MCF 10A (cell line): ENCODE measurements at places on chromosomes 13 and 19. TPM values are rescaled to one million over a fixed set of nuclear protein-coding genes. Genes with fewer than 3 reads are reported as not detected.

- no peaks in the 10 kb centered on the region for H3K36me3 ChIP-seq
- peak overlapping the region; percentile 85 for H3K4me3 ChIP-seq
- no peaks in the 10 kb centered on the region for H3K27me3 ChIP-seq
Observed at GRCh38 chr13:112688560-112689302, 1.1 kb upstream of the ATP11A start.

DNA sequence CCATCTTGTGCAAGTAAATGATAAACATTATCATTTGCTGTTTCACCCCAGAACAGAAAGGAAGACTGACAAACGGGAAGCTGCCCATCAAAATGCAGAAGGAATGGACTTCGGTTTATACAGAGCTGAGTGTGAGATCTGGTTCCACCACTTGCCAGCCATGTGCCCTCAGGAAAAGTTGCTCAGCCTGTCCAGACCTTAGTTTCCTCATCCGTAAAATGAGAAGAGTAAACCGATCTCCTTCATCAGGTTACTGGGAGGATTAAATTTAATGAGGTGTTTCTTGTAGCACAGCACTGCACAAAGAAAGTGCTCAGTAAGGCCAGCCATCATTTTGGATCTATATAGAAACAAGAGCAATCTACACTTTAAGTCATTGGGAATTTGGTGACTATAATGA is 36.7 kb upstream of the SERP2 start:
- H3K4me3 ChIP-seq = no peak overlapping the region
- H3K27me3 ChIP-seq = no peaks in the 10 kb centered on the region
- H3K4me1 ChIP-seq = no peaks in the 10 kb centered on the region
- DNase-seq = no peak
- H3K27ac ChIP-seq = no peak overlapping the region

C2CD4C gene
- total RNA-seq = 0.49 and 0.88 TPM in 2 replicates

TMEM255B gene
- total RNA-seq = 7.0 and 15.8 TPM in 2 replicates

DNA sequence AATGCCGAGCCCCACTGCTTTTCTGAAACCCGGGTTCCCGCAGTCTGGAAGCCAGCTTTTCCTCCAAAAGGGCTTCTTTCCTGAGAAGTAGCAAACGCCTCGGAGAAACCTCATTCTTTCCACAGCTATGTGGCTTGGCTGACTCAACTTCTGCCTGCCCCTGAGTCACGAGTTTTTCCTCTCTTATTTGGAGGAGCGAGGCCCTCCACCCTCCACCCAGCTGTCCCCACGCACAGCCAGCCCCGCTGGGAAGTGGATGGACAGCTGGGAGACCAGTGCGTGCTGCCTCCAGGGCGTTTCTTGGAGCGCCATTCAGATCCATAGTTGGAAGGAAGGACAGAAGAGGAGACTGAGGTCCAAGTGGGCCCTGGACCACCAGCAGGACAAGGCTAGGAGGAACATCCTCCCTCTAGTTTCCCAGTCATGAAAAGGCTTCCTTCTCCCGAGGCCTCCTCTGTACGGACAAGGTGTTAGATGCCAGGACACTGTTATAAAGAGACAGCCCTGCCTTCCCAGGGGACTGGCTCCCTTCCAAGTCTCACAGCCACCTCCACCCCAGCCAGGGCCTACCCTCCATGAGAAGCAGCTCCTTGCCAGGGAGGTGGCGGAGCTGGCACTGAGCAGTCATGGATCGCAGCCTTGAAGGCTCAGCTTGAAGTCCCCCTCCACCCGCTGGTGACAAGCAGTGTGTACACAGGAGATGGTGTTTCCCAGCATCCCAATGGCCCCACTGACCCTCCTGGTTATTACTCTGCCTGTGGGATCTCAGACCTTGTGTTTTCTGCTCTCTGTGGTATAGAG is 2.5 kb upstream of the PLEKHF1 start:
- H3K27me3 ChIP-seq = no peaks in the 10 kb centered on the region
- DNase-seq = peak; percentile 67
- peak overlapping the region; percentile 95 for H3K27ac ChIP-seq

DNA sequence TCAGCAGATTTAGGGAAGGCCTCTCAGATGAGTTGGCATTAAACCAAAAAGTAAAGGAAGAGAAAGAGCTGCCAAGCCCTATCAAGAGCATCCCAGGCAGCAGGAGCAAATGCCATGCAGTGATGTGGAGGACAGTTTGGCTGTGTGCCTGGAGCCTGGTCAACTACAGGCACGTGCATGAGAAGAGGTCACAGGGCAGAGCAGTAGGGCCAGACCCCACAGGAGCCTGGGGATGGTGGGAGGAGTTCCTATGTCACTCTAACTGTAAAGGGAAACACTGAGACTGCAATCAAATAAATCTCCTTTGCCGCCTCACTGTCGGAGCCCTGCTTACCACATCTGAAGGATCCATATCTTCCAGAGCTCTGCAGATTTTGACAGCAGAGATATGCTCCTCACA is 240.5 kb downstream of the ENOX1 start:
- peak; percentile 13 for DNase-seq

DNA sequence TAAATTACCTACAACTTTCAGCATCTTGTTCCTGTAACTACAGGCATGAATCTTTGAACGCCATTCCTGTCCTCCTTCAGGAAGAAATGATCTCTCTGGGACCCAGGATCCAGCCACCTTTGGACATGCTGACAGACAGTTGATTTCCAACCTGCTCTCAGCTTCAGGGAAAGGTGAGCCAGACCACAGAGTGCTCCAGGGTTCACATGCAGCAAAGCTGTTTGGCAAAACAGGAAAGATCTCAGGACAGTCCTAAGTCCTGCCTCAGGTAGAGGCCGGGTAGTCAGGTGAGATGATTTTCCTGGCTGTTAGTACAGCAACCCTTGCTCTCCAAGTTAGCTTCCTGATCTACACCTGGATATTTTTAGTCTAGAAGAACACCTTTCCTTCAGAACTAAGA is 9.1 kb downstream of the SLC15A1 start:
- no peak overlapping the region for H3K4me3 ChIP-seq
- no peak for DNase-seq
- H3K27ac ChIP-seq = no peak overlapping the region

GRCh38 chr19:41895745-41896580 is 13.0 kb downstream of the ARHGEF1 start:
- no peak overlapping the region for H3K4me3 ChIP-seq
- peak overlapping the region; percentile 20 for H3K27ac ChIP-seq
- H3K27me3 ChIP-seq = no peaks in the 10 kb centered on the region
- H3K36me3 ChIP-seq = peaks cover 48% of the 10 kb centered on the region

CYP2S1 gene
- not detected in 2 replicates for total RNA-seq

DNA sequence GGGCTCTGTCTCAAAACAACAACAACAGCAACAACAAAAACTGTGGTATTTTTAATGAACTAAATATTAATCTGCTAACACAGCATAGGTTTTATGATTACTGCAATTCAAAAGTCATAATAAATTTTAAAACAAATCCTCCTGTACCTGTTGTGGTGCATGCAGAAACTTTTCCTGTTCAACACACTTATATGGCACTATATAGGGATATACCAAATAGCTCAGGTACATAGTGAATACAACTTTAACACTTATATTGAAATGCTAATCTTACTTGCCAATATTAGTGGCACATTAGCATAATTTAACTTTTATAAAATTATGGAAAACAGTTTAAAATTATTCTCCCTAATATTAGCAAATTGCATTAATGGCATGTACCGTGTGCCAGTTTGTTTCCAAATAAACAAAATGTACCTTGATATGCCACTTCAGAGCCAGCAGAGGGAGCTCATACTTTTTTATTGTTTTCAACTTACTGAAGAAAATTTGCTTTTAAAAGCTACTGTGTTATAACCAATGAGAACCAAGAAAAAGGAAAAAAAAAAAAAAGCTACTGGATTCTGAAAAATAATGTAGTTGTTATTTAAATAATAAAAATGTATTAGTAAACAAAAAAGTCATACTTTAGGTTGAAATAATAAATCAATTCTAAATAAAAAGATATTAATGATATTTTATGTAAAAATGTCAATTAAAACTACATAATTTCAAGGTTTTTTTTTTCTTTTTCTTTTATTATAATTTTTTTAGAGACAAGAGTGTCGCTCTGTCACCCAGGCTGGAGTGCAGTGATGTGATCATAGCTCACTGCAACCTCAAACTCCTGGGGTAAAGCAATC is 18.0 kb upstream of the RBM26 start:
- no peak overlapping the region for H3K27ac ChIP-seq
- H3K36me3 ChIP-seq = no peaks in the 10 kb centered on the region
- no peak overlapping the region for H3K4me3 ChIP-seq
- H3K4me1 ChIP-seq = no peaks in the 10 kb centered on the region

DNA sequence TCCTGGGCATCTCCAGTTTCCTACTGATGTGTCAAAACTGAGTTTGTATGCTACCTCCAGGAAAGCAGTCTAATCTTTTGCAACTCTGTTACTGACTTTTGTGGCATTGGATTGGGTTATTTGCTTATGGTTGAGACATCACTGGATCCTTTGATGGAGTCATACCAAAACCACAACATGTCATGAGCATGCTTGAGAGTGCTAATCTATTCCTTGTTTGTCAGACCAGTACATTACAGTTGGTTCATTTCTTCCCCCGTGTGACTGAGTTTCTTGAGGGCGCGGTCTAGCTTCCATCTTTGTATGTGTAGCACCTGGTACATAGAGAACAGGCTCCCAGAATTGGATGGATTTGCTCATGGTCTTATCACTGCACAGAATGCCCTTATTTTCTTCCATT is 43.2 kb downstream of the SUGT1 start:
- H3K4me3 ChIP-seq = no peak overlapping the region
- H3K4me1 ChIP-seq = peaks cover 9% of the 10 kb centered on the region
- no peaks in the 10 kb centered on the region for H3K27me3 ChIP-seq
- peak overlapping the region; percentile 12 for H3K27ac ChIP-seq

GRCh38 chr19:39372941-39373340 is 18.0 kb downstream of the PAF1 start:
- H3K4me3 ChIP-seq = no peak overlapping the region
- H3K4me1 ChIP-seq = no peaks in the 10 kb centered on the region
- no peak for DNase-seq
- peaks cover 76% of the 10 kb centered on the region for H3K36me3 ChIP-seq
- H3K27me3 ChIP-seq = no peaks in the 10 kb centered on the region
- H3K27ac ChIP-seq = no peak overlapping the region

DNA sequence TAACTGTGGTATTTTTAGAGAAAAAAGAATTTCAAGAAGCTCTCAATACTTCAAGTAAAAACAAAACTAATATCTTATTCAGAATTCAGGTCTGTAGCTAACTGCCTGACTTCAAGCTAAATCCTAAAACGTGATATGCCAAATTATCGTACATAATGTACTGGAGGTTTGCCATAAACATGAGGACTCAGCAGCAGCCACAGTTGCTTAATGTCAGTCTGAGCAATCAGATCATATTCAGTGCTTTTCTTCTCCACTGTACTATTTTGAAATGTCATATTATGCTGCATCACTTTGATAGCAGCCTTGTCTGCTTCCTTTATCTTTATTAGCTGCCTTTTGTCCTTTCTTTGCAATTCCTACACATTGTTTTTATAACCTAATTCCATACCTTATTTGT is 265.1 kb upstream of the EDNRB start:
- H3K4me3 ChIP-seq = no peak overlapping the region
- no peaks in the 10 kb centered on the region for H3K36me3 ChIP-seq
- H3K4me1 ChIP-seq = no peaks in the 10 kb centered on the region
- H3K27ac ChIP-seq = no peak overlapping the region
- H3K27me3 ChIP-seq = peaks cover 25% of the 10 kb centered on the region

PDX1 gene
- total RNA-seq = 0.17 and 0.35 TPM in 2 replicates

GRCh38 chr19:10338940-10339339 is 484 bp downstream of the ICAM3 start:
- DNase-seq = no peak
- no peaks in the 10 kb centered on the region for H3K4me1 ChIP-seq
- no peaks in the 10 kb centered on the region for H3K36me3 ChIP-seq
- no peaks in the 10 kb centered on the region for H3K27me3 ChIP-seq
- H3K27ac ChIP-seq = no peak overlapping the region

GRCh38 chr13:101190337-101190736 is 226.0 kb downstream of the NALCN start:
- DNase-seq = no peak
- no peaks in the 10 kb centered on the region for H3K36me3 ChIP-seq
- no peaks in the 10 kb centered on the region for H3K4me1 ChIP-seq
- no peak overlapping the region for H3K4me3 ChIP-seq

NR1H2 gene
- 62.0 and 65.7 TPM in 2 replicates for total RNA-seq

DNA sequence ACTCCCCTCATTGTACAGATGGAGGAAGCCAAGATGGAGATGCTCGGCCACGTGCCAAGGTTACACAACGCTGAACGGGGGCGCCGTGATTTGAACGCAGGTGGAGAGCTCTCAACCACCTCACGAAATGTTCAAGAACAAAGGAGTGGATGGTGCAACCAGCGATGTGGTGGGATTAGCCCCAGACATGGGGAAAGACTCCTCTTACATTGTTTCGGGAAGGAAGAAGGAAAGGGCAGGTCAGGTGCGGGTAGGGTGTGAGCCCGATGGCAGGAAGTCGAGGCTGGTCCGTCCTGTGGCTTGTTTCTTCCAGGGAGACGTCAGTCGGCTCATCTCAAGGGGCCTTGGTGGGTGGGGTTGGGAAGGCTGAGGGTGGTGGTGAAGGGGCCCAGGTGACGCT is 7.1 kb upstream of the KLK14 start:
- no peak overlapping the region for H3K27ac ChIP-seq
- no peak for DNase-seq
- H3K27me3 ChIP-seq = no peaks in the 10 kb centered on the region

DNA sequence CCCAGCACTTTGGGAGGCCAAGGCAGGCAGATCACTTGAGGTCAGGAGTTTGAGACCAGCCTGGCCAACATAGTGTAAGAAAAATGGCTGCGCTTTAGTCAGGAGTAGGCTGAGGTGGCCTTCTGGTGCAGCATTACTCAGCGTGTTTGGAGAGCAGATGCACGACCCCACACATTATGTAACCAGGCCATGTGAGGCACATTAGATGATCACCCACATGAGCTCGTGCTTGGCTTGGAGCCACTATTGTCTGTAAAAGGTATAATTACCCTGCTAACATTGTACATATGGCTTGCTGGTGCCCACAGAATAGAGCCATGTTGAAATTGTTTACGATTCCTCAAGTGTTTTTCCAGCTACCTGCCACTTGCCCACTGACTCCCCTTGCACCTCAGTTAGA is 24.0 kb upstream of the SCEL start:
- DNase-seq = no peak
- no peak overlapping the region for H3K27ac ChIP-seq
- no peaks in the 10 kb centered on the region for H3K36me3 ChIP-seq
- H3K4me3 ChIP-seq = no peak overlapping the region
- H3K27me3 ChIP-seq = peaks cover 13% of the 10 kb centered on the region
- H3K4me1 ChIP-seq = peaks cover 32% of the 10 kb centered on the region

DNA sequence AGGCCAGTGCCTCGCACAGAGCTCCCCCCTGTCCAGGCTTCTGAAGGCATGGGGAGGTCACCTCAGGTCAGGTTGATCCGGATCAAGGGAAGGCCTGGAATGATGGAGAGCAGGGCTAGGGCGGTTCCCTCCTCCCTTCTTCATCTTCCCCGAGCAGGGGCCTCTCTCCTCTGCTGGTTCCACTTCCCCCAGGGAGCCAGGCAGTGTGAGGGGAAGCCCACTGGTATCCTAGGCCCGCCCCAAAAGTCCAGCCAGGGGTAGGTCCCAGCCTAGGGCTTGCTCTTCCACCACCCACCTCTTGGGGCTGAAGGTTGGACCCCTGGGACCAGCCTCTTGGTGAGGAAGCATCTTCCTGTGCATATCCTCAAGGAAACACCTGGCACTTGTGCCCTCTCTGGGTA is 16.4 kb upstream of the PRR19 start:
- H3K4me1 ChIP-seq = peaks cover 15% of the 10 kb centered on the region
- peak overlapping the region; percentile 72 for H3K4me3 ChIP-seq
- no peak for DNase-seq
- peaks cover 27% of the 10 kb centered on the region for H3K36me3 ChIP-seq
- H3K27ac ChIP-seq = no peak overlapping the region

ZNF625 gene
- 0.37 TPM in 1 of 2 replicates, not detected in the other for total RNA-seq

S1PR2 gene
- total RNA-seq = 0.64 and 0.89 TPM in 2 replicates
